ENCODE measurements at places on chromosomes 12 and 14. TPM values are rescaled to one million over a fixed set of nuclear protein-coding genes. Genes with fewer than 3 reads are reported as not detected.

Gene GPR162
- total RNA-seq = 0.11 TPM

- no peak for DNase-seq
Measured at GRCh38 chr14:34003691-34004090, 52.8 kb upstream of the EGLN3 start.

GRCh38 chr12:57905812-57906475 is 35.4 kb upstream of the ATP23 start:
- DNase-seq = no peak

GRCh38 chr14:25394791-25395391 is 344.9 kb upstream of the STXBP6 start:
- no peak for DNase-seq

DNA sequence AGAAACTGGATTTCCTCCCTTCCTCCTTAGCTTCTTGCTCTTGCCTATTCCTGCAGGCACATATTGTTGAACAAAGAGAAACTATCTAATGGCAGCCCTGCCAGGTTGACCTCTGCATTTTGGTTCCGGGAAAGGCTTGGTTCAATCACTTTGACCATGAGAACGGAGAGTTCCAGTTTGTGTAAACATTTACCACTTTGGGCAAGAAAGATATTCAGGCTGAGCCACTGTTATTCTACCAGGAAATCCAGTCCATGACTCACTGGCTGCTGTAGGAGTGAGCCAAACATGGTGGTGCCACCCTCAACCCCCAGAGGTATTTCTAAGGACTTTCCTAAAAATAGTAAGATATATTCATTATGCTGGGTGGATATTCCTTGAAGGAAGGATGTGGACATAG is 242.2 kb upstream of the OR4E1 start:
- DNase-seq = no peak

Data from CD8-positive, alpha-beta memory T cell (primary cell).